NCI-H1930 (cell line): ENCODE measurements at places on chromosomes 4 and X.

DNA sequence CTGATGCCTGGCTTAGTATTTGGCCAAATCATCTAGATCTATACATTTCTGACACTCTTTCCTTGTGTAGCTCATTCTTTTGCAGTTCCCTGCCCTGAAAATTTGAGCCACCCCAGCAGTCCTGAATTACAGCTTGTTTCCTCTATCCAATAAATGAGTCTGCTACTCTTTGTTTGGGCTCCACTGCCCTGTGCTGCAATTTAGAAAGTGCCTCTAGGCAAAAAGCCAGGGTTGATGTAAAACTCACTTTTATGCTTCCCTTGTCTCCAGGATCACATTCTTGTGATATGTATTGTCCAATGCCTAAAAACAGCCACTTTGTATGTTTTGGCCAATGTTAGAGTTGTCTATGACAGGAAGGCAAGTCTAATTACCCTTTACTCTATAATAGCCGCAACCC, 101.7 kb upstream of the MAP3K15 start:
- DNase-seq: no peak

DNA sequence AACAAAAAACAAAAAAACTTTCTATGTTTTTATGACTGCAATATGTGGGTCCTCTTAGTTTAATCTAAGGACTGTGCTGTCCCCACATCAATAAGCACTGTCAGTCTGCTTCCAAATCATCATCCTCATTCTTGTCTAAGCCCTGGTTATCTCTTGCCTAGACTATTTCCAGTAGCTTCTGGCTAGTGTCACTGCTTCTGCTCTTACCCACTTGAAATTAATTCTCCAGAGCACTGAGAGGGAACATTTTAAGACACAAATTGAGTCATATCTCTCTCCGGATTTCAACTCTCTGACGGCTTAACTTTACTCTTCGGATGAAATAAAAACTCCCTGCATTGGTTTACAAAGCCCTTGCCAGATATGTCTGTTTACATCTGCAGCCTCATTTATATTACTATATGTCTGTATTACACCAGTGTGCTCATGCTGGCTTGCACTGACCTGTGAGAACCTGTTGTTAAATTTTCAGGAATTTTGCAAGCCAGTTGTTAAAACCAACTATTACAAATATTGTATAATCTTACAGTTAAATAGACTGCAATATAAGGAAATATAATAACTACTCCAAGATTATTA, 345.9 kb downstream of the ADGRL3 start:
- no peak for DNase-seq

- no peak for DNase-seq
Observed at GRCh38 chrX:140521393-140521792, 16.5 kb upstream of the SOX3 start.

DNA sequence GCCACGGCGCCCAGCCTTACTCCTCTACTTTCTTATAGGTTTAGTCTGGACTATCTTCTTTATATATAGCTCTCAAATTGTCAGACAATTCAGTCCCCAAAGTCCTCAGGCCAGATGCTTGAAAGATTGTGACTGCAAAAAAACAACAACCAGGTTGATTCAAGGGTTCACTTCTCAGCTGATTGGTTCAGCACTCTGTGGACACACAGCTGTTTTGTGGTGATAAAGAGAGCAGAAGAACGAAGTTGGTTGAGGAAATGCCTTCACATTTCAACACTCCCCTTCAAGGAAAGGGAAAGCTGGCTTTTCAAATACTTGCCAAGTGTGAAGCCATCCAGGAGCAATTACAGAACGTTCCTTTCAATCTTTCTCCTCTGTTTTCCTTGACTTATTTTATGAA, 166.8 kb downstream of the SHROOM3 start:
- no peak for DNase-seq
